ENCODE measurements at places on chromosomes 4 and X.

DNA sequence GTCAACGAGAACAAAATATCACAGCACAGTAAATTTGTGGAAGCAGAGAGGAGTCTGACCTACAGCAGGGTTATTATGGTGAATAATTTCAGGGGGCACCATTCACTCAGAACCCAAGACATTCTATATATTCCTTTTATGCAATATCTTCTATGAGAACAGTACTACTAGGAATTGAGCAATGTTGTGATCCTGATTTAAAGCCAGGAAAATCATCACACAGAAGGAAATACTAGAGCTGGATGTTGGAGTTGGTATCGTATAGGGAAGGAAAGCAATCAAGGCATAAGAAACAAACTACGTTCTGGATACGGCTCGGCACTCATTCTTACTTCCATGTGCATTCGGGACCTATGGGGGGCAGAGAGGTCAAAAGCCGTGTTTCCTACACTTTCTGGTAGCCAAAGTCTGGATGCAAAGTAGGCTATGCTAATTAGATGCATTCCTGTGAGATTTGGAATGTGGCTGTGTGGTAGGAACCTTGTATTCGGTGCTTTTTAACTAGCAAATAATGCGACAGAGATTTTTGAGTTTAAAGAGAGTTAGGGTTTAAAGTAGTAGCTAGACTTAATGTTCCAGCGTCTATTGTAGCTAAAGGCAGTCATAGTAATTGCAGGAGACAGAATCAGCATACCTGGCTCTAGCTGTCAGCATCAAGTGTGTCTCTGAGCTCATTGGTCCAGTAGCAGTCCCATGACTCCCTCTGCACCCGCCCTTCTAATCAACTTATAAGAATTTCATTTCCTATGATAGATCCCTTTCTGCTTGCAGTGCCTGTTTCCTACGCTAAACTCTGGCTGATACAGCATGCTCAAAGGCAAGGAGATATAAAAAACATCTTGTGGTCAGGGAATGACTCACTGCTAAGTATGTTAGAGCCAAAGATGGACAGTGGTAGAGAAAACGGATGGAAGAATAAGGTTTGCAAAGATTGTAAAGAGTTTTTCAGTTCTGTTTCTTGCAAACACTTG is 43.3 kb upstream of the PDGFC start:
- peak; percentile 38 for DNase-seq

DNA sequence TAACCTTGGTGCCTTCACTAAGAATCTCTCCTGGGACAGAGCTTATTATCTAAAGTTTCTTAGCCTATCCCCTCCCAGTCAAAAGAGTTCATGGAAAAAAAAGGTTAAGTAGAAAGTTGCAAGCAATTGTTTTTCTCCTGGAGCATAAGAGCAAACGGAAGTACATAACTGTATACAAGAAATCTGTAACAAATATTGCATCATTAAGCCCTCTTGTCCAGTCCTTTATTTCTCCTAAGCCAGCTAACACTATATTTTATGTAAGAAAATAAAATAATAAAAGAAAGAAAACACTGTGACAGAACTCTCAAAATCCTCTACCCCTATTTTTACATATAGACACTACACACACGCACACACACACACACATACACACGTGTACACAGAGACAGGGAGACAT is 255.3 kb downstream of the NAF1 start:
- DNase-seq, result no peak

- DNase-seq, result no peak
Observed at GRCh38 chr4:88985088-88985773, 71.8 kb downstream of the FAM13A start.

GRCh38 chr4:14184265-14184664 is 556.7 kb upstream of the BOD1L1 start:
- peak; percentile 33 for DNase-seq

DNA sequence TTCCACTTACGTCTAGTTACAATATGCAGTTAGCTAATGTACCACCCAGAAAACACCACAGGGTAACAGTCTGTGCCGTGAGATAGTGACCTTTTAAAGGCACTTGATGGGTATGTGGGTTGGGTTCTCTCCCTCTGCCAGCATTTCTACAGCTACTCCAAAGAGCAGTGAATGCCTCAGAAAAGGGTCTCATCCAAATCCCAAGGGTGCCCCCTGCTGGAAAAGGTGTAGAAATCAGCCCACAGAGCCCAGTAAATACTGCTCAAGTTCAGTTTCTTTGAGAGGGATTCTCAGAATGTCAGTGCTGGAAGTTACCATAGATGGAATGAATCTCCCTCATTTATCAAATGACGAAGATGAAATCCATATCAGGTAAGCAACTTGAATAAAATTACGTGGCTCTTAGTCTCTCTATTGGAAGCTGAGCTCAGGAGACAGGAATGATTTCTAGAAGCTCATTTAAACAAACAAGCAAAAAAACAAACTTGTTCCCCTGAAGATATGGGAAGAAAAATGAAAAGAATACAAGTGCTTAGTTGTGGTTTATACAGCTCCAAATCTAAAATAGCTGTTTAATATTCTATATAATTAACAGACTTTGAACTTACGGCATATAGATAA is 9.5 kb downstream of the RNF175 start:
- DNase-seq, result peak; percentile 86

DNA sequence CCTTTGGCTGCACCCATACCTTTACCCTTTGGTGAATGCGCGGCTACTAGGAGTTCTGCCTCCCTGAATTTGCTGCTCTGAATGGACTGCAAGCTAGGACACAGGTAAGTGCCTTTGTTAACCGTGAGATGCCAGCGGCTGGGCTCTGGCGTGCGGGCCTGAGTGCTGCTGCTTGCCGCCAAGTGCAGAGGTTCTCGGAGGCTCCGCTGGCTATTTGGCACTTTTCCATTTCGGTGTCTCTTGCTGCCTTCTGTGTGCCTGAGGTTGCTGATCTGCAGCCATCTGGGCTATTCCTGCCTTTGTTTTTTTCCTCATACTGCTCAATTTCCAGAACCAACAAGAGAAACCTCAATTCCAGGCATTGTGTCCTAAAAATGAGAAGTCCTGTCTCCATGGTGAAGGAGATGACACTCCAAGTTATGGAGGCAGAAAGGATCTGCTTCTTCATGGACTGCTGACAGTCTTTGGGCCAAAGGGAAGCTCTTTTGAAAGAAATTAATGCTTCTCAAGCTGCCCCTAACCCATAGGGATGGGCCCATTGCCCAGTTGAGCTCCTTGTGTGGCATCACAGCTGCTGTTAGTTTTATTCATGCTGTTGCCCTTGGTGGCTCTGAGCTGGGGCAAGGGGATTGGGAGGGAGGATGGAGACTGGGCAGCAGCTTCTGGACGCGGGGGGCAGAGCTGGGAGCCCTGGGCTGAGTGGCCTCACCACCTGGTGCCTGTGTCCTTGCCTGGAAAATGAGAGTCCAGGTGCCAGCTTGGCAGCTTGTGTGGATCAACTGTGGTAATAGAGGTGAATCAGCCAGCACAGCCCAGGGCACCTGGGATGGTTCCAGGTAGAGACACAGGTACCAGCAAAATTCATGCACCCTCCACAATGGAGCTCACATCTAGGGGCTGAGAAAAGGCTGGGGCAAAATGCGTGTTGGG is 3.8 kb upstream of the TBC1D14 start:
- DNase-seq, result no peak

DNA sequence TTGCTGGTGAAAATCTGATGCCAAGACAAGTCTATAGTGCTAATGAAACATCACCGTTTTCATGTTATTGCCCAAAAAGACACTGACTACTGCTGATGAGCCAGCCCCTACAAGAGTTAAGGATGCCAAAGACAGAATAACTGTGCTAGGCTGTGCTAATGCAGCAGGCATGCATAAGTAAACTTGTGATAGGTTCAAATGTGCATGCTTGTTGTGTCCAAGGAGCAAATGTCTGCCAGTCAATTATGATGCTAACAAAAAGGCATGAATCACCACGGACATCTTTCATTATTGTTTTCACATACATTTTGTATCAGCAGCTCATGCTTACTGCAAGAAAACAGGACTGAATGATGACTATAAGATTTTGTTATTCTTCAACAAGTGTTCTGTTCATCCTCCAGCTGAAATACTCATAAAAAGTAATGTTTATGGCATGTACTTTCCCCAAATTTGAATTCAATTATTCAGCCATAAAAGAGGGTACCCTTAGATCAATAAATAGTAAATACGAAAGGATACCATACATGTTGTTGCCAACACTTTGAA is 306.9 kb upstream of the ARSJ start:
- no peak for DNase-seq

GRCh38 chr4:26687728-26688127 is 103.8 kb downstream of the TBC1D19 start:
- no peak for DNase-seq

DNA sequence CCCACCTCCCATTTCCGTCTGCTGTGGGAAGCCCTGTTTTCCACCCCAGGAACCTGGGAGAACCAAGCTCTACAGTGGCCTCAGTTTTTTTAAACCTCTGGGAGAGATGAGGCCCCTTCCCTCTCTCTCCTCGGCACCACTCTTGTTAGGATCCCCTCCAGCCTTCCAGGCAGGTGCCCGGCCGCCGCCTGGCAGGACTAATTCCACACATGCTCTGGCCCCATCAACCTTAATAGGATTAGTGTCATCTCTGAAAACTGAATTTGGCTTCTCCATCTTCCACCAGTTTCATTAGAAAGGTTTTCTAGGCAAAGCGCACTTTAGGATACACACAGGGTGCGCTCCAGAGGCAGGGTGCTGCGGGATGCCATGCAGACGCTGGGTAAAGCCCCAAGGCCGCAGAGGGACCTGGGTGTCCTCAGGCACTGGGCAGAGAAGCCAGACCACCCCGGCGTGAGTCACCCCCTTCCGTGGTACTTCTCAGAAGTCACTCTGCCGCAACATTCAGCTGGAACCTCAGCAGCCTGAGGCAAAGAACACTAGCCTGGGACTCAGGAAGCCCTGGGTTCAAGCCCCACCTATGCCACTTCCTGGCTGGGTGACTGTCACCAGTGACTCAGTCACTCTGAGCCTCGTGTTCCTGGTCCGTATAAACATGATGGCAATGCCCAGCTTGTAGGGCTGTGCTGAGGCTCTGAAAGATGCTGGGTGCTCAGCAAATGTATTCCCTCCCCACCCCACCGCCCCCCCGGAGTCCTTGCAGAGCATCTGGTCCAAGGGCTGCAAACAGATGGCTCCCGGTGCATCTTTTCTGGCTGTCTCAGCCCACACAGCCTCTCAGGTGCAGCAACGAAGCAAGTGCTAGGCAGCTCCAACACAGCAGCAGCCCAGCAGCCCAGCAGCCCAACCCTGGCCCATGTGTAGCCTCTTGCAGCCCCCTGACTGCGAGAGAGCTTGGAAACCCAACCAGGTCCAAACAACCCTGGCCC is 29.1 kb downstream of the PPP2R2C start:
- no peak for DNase-seq

DNA sequence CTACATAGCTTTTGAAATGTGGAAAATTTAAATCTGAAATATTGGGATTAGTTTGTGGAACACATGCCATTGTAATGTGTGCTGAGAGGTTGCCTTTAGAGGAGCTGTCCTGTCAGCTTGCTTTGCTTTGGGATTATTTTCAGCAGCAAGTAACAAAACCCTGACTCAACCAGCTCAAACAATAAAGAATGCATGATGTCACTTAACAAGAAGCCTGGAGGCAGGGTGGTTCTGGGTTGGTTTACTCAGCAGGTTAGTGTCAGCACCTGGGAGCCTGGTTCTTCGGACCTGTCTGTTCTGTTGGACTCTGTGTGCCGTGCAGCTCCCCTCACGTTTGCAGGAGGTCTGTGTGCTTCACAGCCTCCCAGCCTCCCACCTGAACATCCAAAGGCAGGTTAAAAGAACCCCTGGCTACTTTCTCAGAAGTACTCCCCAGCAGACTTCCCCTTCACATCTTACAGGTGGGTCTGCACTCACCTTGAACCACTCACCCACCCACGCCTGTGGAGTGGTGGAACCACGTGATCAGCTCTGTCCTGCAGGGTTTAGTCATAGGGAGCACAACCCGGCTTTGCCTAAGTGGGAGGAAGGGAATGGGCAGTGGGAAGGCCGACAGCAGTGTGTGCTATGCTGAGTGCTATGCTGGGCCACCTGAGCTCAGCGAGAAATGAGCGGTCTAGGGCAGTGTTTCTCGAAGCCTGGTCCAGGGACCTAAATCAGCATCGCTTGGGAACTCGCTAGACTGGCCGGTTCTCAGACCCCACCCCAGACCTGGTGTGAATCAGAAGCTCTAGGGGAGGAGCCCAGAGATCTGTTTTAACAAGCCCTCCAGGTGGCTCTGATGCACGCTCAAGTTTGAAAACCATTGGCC is 20.4 kb downstream of the TMEM131L start:
- DNase-seq, result no peak

- no peak for DNase-seq
Observed at GRCh38 chr4:78787392-78788006, 11.3 kb downstream of the BMP2K start.

DNA sequence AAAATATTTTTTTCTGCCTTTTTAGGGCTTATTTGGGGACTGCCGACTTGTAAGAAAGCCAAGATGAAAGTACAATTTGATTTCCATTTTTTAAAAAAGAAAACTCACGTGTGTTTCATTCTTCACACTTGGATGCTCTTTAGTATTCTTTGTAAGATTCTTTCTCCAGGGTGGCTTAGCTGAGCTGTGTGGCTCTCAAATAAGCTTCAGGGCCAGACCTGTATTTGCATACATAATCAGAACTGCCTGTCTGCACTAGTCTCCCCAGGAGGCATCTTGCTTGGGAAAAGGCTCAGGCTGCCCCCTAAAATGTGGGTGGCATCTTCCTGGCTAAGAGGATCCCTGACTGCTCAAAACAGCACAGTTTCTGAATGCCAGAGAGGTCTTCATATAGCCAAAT is 498.4 kb downstream of the MID1IP1 start:
- no peak for DNase-seq

DNA sequence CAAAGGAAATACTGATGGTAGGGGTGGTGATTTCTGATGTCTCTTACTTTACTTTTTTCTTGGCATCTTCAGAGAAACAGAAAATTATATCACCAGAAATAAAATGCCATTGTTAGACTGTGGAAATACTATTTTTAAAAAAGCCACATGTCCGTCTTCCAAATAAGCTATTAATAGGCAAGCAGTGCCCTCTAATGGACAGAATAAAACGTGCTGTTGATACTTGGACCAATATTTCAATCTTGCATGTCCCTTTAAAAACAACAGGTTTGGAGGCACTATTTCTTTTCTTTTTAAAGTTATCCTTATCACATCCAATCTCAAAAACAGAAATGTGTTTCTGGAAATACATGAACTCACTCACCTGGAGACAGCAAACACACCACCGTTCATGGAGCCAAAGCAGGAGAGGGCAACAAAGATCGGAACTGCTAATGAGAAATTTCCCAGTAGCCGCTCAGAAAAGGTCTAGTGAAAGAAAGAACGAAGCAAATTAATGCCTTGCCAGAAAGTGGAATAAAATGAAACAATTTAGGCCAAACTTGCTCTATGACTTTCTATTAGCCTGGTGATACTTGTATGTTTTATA is 59.2 kb downstream of the SLC7A11 start:
- DNase-seq, result peak; percentile 40

- no peak for DNase-seq
Observed at GRCh38 chrX:2714551-2714950, 23.5 kb downstream of the CD99 start.

GRCh38 chrX:140712413-140713173 is 3.0 kb downstream of the LINC00632 start:
- DNase-seq, result peak; percentile 55

DNA sequence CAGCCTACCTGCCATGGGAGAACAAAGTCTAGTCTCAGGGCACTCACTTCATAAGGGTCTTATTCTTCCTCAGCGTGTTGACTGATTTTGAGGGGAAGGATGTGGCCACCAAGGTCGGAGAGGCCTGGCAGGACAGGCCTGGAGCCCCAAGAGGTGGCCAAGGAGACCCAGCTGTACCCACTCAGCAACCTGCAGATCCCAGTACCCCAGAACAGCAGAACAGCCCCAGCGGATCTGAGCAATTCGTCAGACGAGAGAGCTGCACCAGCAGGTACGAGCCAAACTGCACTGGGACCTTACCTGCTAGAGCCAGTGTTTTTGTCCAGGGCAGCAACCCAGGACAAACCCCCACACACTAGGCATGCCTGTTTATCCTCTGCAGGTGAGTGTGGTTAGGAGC is 34.3 kb downstream of the PNMA5 start:
- DNase-seq, result no peak

Data from KBM-7 (cell line).